ENCODE measurements at places on chromosomes 2 and 18. TPM values are rescaled to one million over a fixed set of nuclear protein-coding genes. Genes with fewer than 3 reads are reported as not detected.

Gene MZT2B
- 337 TPM for total RNA-seq

Gene TMEM131
- total RNA-seq: 24.1 TPM

Gene IL1RN
- total RNA-seq: not detected

Gene SLC14A1
- not detected for total RNA-seq

Gene LRP2
- not detected for total RNA-seq

All from endothelial cell of umbilical vein (primary cell).